ENCODE measurements at places on chromosomes 2 and 18. TPM values are rescaled to one million over a fixed set of nuclear protein-coding genes. Genes with fewer than 3 reads are reported as not detected.

DNA sequence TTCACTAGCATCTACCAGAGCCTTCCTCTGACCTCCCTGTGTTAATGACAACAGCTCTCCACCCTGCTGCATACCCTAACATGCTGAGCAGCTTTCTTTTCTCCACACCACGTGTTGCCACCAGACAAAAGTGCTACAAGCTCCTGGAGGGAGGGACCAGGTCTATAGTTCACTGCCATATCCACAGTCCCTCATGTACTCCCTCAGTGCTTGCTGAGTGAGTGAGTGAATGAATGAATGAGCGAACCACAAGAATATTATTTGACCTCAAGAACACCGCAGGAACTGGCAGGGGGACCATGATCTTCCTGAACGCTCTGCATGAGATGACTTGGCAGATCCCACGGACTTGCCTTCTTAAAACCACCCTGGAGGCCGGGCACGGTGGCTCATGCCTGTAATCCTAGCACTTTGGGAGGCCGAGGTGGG is 47.4 kb upstream of the CAB39 start:
- H3K4me1 ChIP-seq, result no peaks in the 10 kb centered on the region
- H3K27me3 ChIP-seq, result no peaks in the 10 kb centered on the region
- no peak overlapping the region for H3K4me3 ChIP-seq
- no peak overlapping the region for H3K27ac ChIP-seq
- H3K36me3 ChIP-seq, result no peaks in the 10 kb centered on the region

DNA sequence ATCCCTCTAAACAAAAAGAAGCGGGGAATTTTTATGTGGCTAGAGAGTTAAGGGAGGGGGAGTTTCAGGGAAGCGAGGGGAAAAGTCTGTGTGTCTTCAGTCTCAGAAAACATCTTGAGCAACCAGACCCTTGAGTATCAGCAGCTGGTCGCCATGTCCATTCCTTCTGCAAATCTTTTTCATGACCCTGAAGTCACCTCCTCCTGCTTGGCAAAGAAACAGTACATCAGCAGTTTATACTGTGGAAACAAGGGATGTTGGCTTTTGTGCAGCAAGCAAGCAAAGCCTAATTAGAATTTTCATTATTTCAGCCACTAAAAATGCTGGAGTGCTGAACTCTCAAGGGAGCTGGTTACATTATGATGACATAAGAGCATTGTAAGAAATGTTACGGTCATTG is 187.4 kb upstream of the SLC8A1 start:
- H3K27ac ChIP-seq, result no peak overlapping the region
- H3K27me3 ChIP-seq, result no peaks in the 10 kb centered on the region
- no peak overlapping the region for H3K4me3 ChIP-seq
- H3K36me3 ChIP-seq, result no peaks in the 10 kb centered on the region
- no peaks in the 10 kb centered on the region for H3K4me1 ChIP-seq

DNA sequence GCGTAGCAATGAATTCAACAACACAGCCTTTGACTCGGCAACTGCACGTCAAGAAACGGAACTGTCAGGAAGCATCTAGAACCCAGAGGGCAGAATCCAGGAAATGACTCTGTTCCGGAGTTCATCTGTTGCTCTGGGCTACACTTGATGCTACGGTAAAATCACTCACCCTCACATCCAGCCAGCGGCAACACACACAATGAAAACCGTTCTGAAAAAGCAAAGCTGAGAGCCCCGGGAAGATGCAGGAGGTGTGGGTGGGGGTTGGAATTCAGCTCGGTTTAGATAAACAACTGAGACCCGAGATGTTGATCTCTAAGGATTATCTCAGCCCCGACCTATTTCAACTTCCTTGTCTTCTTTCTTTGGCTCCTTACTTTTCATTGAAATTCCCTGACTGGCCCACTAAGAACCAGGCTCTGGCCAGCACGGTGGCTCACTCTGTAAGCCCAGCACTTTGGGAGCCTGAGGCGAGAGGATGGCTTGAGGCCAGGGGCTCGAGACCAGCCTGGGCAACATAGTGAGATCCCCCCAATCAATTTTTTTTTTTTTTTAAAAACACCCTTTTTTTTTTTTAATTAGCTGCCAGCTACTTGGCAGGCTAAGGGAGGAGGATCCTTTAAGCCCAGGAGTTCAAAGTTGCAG is 13.3 kb upstream of the RAB17 start:
- H3K27me3 ChIP-seq, result no peaks in the 10 kb centered on the region
- no peak overlapping the region for H3K27ac ChIP-seq
- H3K36me3 ChIP-seq, result no peaks in the 10 kb centered on the region
- no peak for DNase-seq
- no peak overlapping the region for H3K4me3 ChIP-seq

DNA sequence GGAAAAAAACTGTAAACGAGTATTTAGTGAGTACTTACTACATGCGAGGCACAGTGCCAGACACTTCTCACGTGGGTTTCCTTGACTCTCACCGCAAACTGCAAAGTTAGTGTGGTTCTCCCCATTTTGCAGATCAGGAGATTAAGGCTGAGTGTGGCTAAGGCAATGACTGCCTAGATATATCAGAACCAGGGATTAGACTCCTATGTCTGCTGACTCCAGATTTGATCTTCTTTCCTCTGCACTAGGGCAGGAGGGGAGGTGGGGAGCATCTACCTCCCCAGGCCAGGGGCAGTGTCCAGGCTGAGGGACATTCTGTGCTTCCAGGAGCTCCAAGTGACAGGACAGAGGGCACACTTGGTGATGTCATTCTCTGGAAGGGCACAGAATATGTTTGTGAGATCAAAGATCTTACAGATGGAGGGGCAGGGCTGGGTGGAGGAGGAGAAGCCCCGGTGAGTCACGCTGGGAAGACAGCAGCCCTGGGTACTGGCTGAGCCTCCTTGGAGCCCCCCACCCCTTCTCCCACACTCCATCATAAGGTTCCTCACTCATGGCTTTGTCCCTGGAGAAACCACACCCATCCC is 92.4 kb downstream of the RHOB start:
- peaks cover 12% of the 10 kb centered on the region for H3K4me1 ChIP-seq
- H3K36me3 ChIP-seq, result no peaks in the 10 kb centered on the region
- no peaks in the 10 kb centered on the region for H3K27me3 ChIP-seq
- peak overlapping the region; percentile 68 for H3K27ac ChIP-seq
- DNase-seq, result no peak

DNA sequence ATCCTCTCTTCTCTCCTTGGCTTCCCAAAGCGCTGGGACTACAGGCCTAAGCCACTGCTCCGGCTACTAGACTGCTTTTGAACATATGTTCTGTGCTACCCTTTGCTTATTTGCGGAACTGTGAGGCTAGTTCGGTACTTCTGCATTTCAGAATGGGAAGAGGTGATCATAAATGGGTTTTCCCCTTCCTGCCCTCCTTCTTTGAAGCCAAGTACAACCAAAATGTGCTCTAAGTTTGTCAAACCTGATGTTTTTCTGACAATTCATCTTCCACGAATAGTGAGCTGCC is 1.7 kb upstream of the ESCO1 start:
- H3K4me1 ChIP-seq, result no peaks in the 10 kb centered on the region
- H3K27ac ChIP-seq, result no peak overlapping the region
- no peaks in the 10 kb centered on the region for H3K36me3 ChIP-seq
- no peak for DNase-seq
- H3K27me3 ChIP-seq, result no peaks in the 10 kb centered on the region

- DNase-seq, result peak; percentile 35
- no peaks in the 10 kb centered on the region for H3K27me3 ChIP-seq
- no peaks in the 10 kb centered on the region for H3K36me3 ChIP-seq
Observed at GRCh38 chr2:29309090-29310029, 194.1 kb downstream of the CLIP4 start.

Gene DOK1
- 4.5 TPM for total RNA-seq

DNA sequence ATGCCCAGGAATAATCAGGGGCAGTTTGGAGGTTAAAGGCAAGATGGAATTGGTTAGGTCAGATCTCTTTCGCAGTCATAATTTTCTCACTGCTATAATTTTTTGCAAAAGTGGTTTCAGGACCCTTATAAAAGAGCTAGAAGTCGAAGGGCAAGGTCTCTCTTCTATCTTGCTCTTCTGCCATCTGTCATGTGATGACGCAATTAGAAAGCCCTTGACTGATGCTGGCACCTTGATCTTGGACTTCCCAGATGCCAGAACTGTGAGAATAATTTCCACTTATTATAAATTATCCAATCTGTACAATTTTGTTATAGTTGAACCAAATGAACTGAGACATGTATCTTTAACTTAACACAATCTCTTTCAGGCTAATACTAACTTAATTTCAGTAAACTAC is 6.3 kb upstream of the RALBP1 start:
- H3K36me3 ChIP-seq, result no peaks in the 10 kb centered on the region
- H3K4me3 ChIP-seq, result no peak overlapping the region
- H3K27me3 ChIP-seq, result no peaks in the 10 kb centered on the region
- DNase-seq, result no peak
- no peaks in the 10 kb centered on the region for H3K4me1 ChIP-seq

Gene SH3YL1
- total RNA-seq, result 72.4 TPM

DNA sequence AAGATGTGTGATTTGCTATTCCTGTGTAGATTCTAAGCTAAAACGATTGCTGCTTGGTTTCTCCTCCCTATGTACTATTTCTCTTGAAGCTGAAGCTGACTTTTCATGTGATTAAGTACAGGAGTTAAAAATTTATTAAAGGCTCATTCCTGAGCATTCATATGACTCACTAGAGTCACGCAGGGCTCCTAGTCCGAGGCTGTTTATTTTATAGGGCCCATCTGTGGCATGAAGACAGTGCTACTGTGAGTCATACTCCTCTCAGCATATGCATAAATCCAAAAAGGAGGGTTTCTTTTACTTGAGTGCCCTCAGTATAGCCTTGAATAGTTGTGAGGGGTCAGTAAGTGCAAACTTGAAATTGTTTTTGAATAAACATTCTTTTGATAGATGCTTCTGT is 378.8 kb downstream of the PTPRM start:
- H3K36me3 ChIP-seq, result no peaks in the 10 kb centered on the region
- no peak overlapping the region for H3K27ac ChIP-seq
- DNase-seq, result no peak
- no peak overlapping the region for H3K4me3 ChIP-seq
- H3K4me1 ChIP-seq, result no peaks in the 10 kb centered on the region

GRCh38 chr2:107728586-107728985 is 98.1 kb upstream of the RGPD4 start:
- no peak overlapping the region for H3K27ac ChIP-seq
- H3K36me3 ChIP-seq, result no peaks in the 10 kb centered on the region
- DNase-seq, result no peak
- H3K27me3 ChIP-seq, result no peaks in the 10 kb centered on the region
- H3K4me3 ChIP-seq, result no peak overlapping the region

DNA sequence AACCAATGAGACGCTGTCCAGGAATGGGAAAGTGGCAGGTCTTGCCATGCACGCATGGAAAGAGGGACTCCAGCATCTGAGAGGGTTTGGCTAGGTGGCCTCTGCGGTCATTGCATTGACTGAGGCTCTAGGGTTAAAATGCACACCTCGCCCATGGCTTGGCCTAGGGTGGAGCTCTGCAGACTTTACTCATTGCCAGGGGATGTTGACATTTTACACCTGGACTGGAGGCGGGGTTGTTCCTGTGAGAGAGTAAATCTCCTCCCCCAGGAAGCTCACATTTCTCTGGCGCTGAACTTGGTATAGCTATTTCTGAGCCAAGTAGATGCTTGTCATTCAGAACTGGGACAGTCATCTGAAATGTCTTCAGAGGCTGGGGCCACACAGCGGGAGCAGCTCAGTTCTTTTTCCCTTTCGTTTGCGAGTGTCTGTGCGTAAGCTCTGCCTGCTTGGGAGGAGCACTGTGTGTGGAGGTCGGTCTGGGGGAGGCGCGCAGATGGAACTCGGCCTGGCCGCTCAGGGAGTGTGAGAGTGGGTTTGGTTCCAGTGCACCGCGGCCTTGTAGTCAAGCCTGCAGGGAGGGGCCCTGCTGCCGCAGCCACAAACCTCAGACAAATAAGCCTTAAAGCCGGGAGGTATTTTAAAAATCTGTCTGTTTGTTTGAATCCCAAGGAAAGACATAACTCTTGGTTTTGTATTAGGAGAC is 76.5 kb downstream of the LPIN1 start:
- no peaks in the 10 kb centered on the region for H3K36me3 ChIP-seq
- no peak overlapping the region for H3K27ac ChIP-seq
- no peaks in the 10 kb centered on the region for H3K27me3 ChIP-seq
- peak; percentile 43 for DNase-seq
- H3K4me3 ChIP-seq, result no peak overlapping the region
